IPS-NIHi11 (cell line): ENCODE measurements at places on chromosomes 12 and 14.

DNA sequence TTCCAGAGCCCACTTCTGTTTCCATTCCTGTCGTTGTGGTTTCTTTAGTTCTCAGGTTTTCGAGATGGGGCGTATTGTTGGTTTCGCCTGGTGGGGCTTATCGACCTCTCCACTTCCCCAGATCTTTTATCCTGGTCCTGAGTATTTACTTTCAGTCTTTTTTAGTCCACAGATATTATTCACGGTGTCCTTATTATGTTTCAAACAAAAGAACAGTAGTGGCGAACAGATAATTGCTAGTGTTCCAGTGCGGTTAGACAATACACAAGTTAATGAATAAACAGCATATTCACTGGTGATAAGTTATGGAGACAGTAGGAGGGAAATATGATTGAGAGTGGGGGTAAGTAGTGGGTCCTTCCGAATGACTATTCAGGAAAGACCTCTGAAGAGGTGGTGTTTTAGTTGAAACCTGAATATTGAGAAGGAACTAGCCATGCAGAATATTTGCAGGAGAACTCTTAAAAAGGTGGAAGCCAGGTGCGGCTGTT lies 668 bp downstream of the TMEM260 start:
- DNase-seq = no peak

DNA sequence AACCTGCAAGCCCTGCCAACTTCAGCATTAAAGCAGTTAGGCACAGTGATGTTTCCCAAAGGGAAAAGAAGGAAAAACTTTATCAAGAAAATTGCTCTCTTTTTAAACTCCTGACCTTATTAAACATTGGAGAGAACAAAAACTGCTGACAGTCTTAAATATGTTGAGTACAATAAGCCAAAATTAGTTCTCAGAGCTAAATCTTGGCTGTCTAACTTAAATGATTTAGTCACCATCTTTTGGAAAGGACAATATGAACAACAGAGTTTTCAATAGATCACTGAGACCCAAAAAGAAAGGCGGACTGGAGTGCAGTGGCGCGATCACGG lies 70.8 kb downstream of the DUSP6 start:
- DNase-seq = no peak

- DNase-seq = no peak
Measured at GRCh38 chr12:84689638-84690037, 223.0 kb downstream of the SLC6A15 start.

DNA sequence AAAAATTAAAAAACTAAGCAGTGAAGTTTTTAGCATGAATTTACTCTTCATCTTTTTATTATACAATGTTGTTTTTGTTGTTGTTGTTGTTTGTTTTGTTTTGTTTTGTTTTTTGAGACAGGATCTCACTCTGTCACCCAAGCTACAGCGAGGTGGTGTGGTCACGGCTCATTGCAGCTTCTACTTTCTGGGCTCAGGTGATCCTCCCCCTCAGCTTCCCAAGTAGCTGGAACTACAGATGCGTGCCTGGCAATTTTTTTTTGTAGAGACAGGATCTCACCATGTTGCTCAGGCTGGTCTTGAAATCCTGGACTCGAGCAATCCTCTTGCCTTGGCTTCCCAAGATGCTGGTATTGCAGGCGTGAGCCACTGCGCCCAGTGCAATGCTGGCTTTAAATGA lies 11.3 kb downstream of the PPFIBP1 start:
- no peak for DNase-seq

- DNase-seq = no peak
Measured at GRCh38 chr14:74616507-74616906, 4.5 kb upstream of the LTBP2 start.

GRCh38 chr14:75827331-75827730 lies 154.5 kb downstream of the TGFB3 start:
- no peak for DNase-seq
